ENCODE measurements at places on chromosomes 2 and 18. TPM values are rescaled to one million over a fixed set of nuclear protein-coding genes. Genes with fewer than 3 reads are reported as not detected.

GRCh38 chr18:48751727-48752468, 198.9 kb downstream of the SMAD7 start:
- H3K4me1 ChIP-seq = no peaks in the 10 kb centered on the region
- DNase-seq = no peak

DNA sequence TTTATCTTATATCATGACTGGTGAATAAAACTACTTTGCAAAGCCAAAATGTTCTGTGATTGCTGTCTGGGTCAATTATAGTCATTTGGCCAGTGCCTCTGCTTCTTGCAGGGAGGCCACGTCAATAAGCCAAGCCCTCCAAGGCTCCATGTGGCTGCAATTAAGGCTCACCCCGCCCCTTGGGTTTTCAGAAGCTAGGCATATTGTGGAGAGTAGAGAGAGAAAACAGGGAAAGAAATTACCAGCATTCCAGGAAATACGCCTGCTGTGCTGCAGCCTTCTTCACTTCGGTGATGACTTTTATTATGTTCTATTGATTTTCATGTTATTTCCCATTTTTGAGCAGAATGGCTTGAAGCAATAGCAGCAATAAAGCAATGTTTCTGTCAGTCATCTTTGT, 319.7 kb downstream of the SOX11 start:
- no peaks in the 10 kb centered on the region for H3K4me1 ChIP-seq
- H3K27me3 ChIP-seq = no peaks in the 10 kb centered on the region
- no peak overlapping the region for H3K27ac ChIP-seq
- no peak for DNase-seq
- no peak overlapping the region for H3K4me3 ChIP-seq
- H3K36me3 ChIP-seq = no peaks in the 10 kb centered on the region

DNA sequence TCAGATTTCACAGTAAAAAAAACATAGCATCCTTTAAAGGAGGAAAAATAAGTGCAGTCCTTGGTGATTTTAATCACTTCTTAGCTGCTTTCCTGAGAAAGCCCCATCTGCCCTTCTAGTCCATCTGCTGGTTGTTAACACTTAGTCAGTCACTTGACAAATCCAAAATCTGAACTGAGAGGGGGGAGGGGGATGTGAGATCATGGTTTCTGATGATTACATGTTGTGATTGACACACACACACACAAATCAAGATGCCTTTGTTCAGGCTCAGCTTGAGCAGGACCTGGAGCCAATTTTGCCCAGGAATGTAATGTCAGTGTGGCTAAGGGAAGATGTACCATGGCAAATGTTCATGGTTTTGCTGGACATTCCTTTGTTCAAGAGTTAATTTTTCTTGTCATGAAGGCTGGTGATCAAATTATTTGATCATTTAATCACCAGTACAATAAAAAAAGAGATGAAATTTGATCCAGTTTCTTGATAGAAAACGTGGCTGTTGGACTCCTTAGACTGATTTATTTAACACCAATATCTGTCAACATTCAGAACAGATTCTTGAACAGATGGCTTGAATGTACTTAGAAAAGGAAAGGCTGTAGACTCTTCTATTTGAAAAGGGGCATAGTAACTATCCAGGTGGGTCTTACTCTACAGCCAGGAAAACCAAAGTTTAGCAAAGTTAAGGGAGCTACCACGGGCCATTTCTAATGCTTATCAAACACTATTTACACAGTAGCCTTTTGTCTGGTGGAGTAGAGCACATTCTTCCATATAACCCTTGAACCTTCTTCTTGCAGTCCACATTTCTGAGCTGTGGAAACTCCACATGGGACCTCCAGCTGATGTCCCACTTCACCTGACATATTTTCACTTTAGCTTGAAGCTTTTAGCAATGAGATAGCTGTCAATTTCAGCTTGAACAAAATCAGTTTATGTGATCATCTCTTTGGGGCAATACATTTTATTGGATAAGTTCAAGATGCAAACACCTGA, 408.7 kb downstream of the PIK3C3 start:
- H3K36me3 ChIP-seq = no peaks in the 10 kb centered on the region
- no peak overlapping the region for H3K4me3 ChIP-seq
- no peaks in the 10 kb centered on the region for H3K4me1 ChIP-seq
- DNase-seq = no peak
- no peak overlapping the region for H3K27ac ChIP-seq
- H3K27me3 ChIP-seq = no peaks in the 10 kb centered on the region

DNA sequence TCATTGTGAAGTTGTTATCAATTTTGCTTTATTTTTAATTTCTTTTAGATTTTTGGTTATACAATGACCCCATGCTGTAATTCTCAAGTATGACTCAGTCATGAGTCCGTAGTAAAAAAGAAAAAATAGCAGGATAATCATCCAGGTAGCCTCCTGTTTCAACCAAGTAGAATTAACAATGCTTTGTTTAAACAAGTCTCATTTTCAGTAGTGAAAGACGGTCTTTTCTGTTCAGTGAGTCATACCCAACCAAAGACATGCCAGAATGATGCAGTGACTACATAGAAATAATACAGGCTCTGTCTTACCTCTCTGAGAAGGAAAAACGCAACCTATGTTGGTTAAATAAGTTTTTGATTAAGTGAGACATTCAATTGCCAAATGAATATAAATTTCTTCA, 67.8 kb upstream of the DSC1 start:
- no peak for DNase-seq
- H3K27ac ChIP-seq = peak overlapping the region; percentile 24
- no peaks in the 10 kb centered on the region for H3K36me3 ChIP-seq

DNA sequence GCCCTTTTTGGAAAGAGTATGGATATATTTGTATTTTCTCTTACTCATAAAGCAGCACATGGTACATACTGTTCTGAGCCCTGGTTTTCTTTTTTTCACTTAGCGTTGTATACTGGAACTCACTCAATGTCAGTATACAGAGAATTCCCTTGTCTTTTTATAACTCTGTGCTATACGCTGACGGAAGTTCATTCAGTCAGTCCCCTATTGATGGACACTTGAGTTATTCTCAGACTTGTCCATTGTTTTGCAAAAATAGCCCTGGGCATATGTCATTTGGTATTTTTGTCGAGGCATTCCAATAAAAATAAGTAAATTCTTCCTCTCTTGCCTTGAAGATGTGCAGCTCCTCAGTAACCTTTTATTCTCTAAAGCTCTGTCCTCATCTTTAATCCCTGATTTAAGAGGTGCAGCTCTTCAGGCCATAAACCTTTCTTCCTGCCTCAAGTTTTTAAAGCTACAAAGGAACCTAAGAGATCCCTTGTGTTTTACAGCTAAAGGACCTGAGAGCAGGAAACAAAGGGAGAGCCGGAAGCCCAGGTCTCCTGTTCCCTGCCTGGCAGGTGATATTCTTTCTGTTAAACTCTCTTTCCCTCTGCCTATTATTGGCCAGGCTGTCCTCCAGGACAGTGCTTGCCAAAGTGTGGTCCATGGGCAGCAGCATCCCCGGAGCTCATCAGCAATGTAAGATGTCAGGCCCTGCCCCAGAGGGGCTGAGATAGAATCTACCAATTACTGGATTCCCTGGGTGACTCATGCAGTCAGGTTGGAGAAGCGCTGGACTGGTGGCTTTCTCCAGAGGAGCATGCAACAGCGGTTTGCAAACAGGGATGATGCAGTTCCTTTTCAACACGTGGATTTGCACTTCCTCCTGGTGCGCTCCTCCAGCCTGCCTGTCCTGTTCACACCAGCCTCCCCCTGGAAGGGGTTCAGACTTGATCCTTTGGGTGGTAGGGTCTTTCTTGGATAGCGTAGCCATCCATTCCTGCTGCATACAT, 158.0 kb downstream of the NEDD4L start:
- H3K27me3 ChIP-seq = no peaks in the 10 kb centered on the region
- no peaks in the 10 kb centered on the region for H3K4me1 ChIP-seq
- H3K27ac ChIP-seq = peak overlapping the region; percentile 28
- DNase-seq = peak; percentile 67

DNA sequence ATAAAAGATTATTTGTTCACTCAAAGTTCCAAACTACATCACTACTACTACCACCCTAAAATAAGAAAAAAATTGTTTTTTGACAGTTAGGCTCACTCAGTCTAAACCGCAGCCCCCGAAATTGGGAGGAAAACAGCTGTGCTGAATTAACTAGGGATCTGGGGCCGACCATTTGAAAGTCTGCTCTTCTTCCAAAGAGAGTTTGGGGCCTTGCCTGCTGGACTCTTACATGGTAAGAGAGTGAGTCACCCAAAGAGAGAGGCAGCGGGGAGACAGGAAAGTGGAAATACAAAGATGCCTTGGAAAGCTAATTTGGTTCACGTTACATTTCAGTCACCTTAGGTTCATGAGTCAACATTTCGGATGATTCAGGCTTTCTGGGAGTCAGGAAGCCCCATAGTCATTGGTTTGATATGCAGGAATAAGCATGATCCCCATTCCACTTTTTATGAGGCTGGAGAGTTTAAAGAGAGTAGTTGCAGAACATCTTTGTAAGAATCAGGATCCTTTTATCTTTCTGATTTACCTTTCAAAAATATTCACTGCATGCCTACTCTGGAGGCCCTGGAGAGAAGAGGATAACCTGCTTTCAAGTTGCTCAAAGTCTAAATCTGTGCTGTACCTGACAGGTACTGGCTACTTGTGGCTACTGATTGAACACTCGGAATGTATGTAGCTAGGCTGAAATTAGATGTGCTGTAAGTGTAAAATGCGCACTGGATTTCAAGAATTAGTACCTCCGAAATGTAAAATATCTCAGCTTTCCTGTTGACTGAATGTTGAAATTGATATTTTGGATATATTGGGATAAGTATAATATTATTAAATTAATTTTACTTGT, 995 bp upstream of the RTN4 start:
- no peaks in the 10 kb centered on the region for H3K27me3 ChIP-seq
- peak overlapping the region; percentile 100 for H3K27ac ChIP-seq
- no peaks in the 10 kb centered on the region for H3K4me1 ChIP-seq
- peak; percentile 63 for DNase-seq
- H3K4me3 ChIP-seq = peak overlapping the region; percentile 92

- H3K4me1 ChIP-seq = no peaks in the 10 kb centered on the region
- no peaks in the 10 kb centered on the region for H3K27me3 ChIP-seq
- H3K36me3 ChIP-seq = no peaks in the 10 kb centered on the region
- DNase-seq = no peak
- H3K27ac ChIP-seq = no peak overlapping the region
- H3K4me3 ChIP-seq = no peak overlapping the region
Observed at GRCh38 chr2:134107402-134107801, 146.5 kb upstream of the MGAT5 start.

GRCh38 chr2:17208511-17208910, 309.7 kb downstream of the RAD51AP2 start:
- no peak overlapping the region for H3K27ac ChIP-seq
- DNase-seq = no peak
- H3K27me3 ChIP-seq = no peaks in the 10 kb centered on the region
- no peak overlapping the region for H3K4me3 ChIP-seq
- H3K4me1 ChIP-seq = no peaks in the 10 kb centered on the region

GRCh38 chr2:127087791-127088495, 19.0 kb downstream of the BIN1 start:
- no peaks in the 10 kb centered on the region for H3K27me3 ChIP-seq
- DNase-seq = no peak
- peak overlapping the region; percentile 56 for H3K27ac ChIP-seq
- H3K4me1 ChIP-seq = peaks cover 19% of the 10 kb centered on the region

- peak overlapping the region; percentile 44 for H3K4me3 ChIP-seq
- no peak overlapping the region for H3K27ac ChIP-seq
- H3K27me3 ChIP-seq = peaks cover 24% of the 10 kb centered on the region
Observed at GRCh38 chr2:148876202-148876594, 1.2 kb downstream of the KIF5C start.

GRCh38 chr2:12441750-12442475, 274.8 kb upstream of the TRIB2 start:
- no peaks in the 10 kb centered on the region for H3K27me3 ChIP-seq
- no peaks in the 10 kb centered on the region for H3K4me1 ChIP-seq
- DNase-seq = no peak
- H3K27ac ChIP-seq = no peak overlapping the region

DNA sequence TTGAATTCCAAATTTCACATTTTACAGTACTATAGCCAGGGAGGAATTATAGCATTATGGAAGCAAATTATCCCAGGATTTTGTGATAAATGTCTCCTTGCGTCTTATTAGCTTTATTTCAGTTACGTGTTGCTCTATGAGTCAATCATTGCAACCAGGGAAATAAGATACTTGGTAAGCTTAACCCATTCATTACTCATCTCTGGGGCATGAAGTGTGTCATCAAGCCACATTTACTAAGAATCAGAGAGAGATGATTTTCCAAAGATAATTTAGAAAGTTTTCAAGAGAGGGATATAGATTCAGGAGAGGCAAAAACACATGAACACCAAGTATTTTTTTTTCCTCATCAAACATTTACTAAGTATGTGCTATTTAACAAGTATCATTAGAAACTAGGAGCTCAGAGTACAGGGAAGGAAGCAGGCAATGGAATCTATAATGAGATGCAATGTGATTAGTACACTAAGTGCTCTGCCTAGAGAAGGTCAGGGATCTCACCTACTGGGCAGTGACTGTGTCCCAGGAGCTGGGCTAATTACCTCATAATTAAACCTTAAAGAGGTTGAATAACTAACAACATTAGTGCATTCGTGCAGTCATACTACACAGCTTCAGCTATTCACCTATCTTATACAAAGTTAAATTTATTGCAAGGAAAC, 217.8 kb upstream of the NXPH2 start:
- H3K36me3 ChIP-seq = no peaks in the 10 kb centered on the region
- H3K27me3 ChIP-seq = no peaks in the 10 kb centered on the region
- no peak overlapping the region for H3K4me3 ChIP-seq
- H3K27ac ChIP-seq = no peak overlapping the region
- no peaks in the 10 kb centered on the region for H3K4me1 ChIP-seq

DNA sequence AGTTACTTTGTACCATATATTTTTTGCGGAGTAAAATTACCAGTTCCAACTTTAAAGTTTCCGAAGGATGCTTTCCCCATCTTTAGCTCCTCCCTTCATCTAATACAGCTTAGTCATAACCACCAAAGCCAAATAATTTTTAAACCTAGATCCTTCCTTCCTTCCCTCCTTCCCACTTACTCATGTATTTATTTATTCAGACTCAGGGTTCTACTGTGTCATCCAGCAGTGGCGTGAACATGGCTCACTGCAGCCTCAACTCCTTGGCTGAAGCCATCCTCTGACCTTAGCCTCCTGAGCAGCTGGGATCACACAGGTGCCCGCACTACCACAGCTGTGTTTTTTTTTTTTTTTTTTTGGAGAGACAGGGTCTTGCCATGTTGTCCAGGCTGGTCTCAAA, 4.4 kb downstream of the LPIN2 start:
- H3K27ac ChIP-seq = no peak overlapping the region
- H3K4me3 ChIP-seq = no peak overlapping the region
- H3K27me3 ChIP-seq = no peaks in the 10 kb centered on the region

ABCB11 gene
- 1.1 TPM for total RNA-seq

ASIC4 gene
- not detected for total RNA-seq

TRIM54 gene
- total RNA-seq = not detected

PFN4 gene
- 0.27 TPM for total RNA-seq

STAT4 gene
- 2.1 TPM for total RNA-seq

FSHR gene
- not detected for total RNA-seq

ASPRV1 gene
- total RNA-seq = 0.40 TPM

ZNG1B gene
- 27.4 TPM for total RNA-seq

KIAA2012 gene
- total RNA-seq = not detected

SCN7A gene
- total RNA-seq = 1.2 TPM

CFC1 gene
- 0.44 TPM for total RNA-seq

BMP10 gene
- total RNA-seq = not detected
